ENCODE measurements at places on chromosomes 13 and 19. TPM values are rescaled to one million over a fixed set of nuclear protein-coding genes. Genes with fewer than 3 reads are reported as not detected.

The ZNF575 gene
- polyA plus RNA-seq: 4.0 TPM

- DNase-seq: peak; percentile 70
Measured at GRCh38 chr19:1170938-1171754, 2.9 kb downstream of the SBNO2 start.

DNA sequence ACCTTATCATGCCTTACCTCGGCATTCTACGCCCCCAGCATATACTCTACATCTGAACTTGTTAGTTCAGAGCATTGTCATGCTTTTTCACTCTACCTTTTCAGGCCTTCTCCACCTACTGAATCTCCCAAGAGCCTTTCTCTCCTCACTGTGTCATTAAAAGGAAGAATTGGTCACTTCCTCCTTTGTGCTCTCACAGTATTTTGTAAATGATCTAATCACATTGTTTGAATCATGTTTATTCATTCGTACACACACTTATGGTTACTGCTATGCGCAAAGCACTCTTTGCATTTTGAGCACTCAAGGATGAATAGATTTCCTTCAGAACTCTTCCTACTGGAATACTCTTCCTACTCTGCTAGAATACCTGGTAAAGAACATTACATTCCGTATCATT lies 15.8 kb upstream of the ELF1 start:
- no peak for DNase-seq

GRCh38 chr13:79196366-79196765 lies 209.7 kb downstream of the RBM26 start:
- DNase-seq: no peak

The CGB3 gene
- not detected for polyA plus RNA-seq

GRCh38 chr19:15378534-15379082 lies 979 bp downstream of the AKAP8 start:
- DNase-seq: no peak

All from large intestine (tissue), 12 donors.